Gastrocnemius medialis (tissue), 4 donors: ENCODE measurements at places on chromosomes 11 and 22. TPM values are rescaled to one million over a fixed set of nuclear protein-coding genes. Genes with fewer than 3 reads are reported as not detected.
A peak's percentile ranks its signal among the peaks of the same experiment; 100 is the strongest.

DNA sequence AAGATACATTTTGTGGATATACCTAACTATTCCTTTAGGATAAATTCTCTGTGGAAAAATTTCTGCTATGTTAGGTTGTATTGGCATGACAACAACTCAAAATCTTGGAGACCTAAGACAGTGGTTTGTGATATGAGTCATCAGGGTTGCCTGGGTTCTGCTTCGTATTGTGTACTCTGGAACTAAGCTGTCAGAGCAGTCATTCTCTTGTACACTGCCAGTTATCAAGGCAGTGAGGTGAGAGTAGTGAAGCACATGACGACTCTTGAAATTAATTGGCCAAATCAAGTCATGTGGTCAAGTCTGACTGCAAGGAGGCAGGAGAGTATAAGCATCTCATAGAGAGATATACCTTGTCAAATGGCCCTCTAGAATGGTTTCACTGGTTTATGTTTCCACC is 104.4 kb downstream of the FANCF start:
- no peaks in the 10 kb centered on the region for H3K27me3 ChIP-seq
- no peak overlapping the region for H3K27ac ChIP-seq
- H3K36me3 ChIP-seq = no peaks in the 10 kb centered on the region
- no peak overlapping the region for H3K4me3 ChIP-seq

DNA sequence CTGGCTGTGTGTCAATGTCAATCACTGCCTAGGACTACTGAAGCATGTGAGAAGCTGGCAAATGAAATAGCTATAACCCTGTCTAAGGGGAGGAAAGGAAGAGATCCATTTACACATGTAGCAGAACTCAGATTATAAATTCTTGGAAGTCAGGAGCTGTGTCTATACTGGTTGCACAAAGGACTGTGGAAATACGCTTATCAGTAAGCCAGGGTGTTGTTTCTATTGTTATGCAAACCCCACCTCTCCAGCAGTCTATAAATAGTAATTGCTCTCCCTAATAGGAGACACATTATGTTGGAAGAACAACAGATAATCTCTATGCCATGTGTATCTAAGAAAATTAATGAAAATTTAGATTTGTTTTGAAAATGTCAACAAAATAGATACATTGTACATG is 693.4 kb upstream of the CCDC90B start:
- no peak overlapping the region for H3K4me3 ChIP-seq
- no peaks in the 10 kb centered on the region for H3K36me3 ChIP-seq
- H3K27me3 ChIP-seq = no peaks in the 10 kb centered on the region
- no peaks in the 10 kb centered on the region for H3K4me1 ChIP-seq

- H3K27me3 ChIP-seq = no peaks in the 10 kb centered on the region
- H3K4me3 ChIP-seq = no peak overlapping the region
- H3K4me1 ChIP-seq = peaks cover 43% of the 10 kb centered on the region
- no peak for DNase-seq
These were observed 28.0 kb downstream of the ARHGAP1 start for GRCh38 chr11:46672381-46672839.

DNA sequence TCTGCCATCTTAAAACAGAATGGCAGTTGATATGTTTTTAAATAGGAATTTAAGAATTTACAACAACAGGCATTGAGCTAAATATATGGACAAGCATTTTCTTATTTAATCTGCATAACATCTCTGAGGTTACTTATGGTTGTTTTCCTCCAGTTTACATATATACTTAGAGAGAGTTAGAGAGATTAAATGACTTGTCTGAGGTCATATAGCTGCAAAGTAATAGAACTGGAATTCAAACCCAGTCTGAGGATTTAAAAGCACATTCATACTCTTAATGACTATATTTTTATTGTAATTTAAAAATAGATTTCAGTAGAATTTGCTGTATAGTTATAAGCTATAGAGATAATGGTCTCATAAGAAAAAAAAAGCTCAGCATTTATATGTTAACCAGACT is 81.4 kb upstream of the GRIK4 start:
- H3K36me3 ChIP-seq = peaks cover 24% of the 10 kb centered on the region
- H3K4me1 ChIP-seq = peaks cover 17% of the 10 kb centered on the region
- no peak overlapping the region for H3K4me3 ChIP-seq
- peak overlapping the region; percentile 80 for H3K27ac ChIP-seq
- no peak for DNase-seq

- DNase-seq = no peak
- no peaks in the 10 kb centered on the region for H3K27me3 ChIP-seq
- H3K4me1 ChIP-seq = no peaks in the 10 kb centered on the region
- no peak overlapping the region for H3K27ac ChIP-seq
- no peak overlapping the region for H3K4me3 ChIP-seq
These were observed 417.0 kb upstream of the NARS2 start for GRCh38 chr11:78991681-78992080.

DNA sequence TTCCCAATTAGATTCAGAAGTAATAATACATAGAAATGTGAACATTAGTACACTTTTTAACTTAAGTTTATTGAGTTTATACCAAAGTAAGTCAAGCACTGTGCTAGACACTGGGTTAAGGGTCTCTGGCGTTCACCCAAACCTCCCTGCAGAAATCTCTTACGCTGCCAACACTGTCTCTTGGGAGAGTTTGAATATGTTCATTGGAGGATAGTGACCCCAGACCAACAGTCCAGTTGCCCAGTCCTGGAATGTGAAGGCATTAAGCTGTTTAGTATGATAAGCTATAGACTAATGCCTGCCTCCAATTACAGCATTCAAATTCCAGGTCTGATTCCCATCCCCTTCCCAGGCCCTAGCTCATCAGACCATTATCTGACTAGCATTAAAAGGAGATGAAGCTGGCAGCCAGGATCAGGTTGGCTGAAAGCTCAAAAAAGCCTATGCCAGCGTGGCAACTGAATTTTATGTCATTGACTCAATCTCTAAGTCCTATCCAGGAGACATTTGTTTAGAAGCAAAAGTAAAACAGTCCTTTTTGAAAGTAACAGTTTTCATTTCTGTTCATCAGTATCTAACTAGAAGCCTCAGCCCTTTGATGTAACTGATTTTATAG is 77.8 kb downstream of the SFI1 start:
- H3K4me3 ChIP-seq = no peak overlapping the region
- no peak overlapping the region for H3K27ac ChIP-seq
- H3K36me3 ChIP-seq = no peaks in the 10 kb centered on the region
- DNase-seq = no peak
- no peaks in the 10 kb centered on the region for H3K4me1 ChIP-seq

Gene PAAF1
- 5.7 TPM for total RNA-seq

- H3K27me3 ChIP-seq = no peaks in the 10 kb centered on the region
- no peak for DNase-seq
- peak overlapping the region; percentile 63 for H3K27ac ChIP-seq
- H3K4me3 ChIP-seq = no peak overlapping the region
These were observed 29.8 kb downstream of the MTMR3 start for GRCh38 chr22:29912605-29913398.

- H3K36me3 ChIP-seq = no peaks in the 10 kb centered on the region
- DNase-seq = no peak
- H3K27ac ChIP-seq = peak overlapping the region; percentile 62
These were observed 20.0 kb upstream of the CASP12 start for GRCh38 chr11:104918113-104918824.
